ENCODE measurements at places on chromosomes 16 and 17.
A peak's percentile ranks its signal among the peaks of the same experiment; 100 is the strongest.

DNA sequence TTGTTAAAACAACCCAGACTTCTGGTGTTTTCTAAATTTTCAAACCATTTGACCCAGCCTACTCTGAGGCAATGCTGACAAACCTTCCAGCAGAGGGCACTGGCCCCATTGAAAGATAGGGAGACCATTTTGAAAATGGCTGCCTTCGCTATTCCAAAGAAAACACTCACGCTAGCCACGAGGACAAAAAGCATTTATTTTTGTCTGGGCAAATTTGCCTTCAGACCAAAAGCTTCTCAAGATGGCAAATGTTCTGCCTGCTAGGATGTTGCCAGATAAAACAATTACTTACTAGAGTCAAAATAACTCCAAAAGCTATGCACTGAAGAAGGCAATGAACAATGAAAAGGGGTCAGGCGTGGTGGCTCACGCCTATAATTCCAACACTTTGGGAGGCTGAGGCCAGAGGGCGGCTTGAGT is 296.7 kb upstream of the IRX5 start:
- peak; percentile 35 for DNase-seq

DNA sequence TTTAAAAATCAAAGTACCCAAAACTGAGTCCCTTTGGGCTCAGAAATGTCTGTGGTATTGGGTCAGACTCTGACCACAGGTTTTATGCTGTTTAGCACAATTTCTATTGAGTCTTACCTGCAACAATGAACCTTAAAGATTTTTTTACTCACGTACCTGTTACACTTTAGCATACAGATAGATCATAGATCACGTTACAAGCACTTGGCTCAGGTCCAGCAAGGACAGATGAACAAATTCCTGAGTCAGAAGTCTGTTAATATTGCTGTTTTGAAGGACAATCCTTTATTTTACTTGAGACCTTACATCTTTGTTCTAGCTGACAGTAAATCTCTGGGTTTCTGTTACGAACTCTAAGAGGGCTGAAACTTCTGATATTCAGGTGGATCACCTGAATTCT is 12.8 kb downstream of the SLC7A6OS start:
- DNase-seq = no peak

- DNase-seq = no peak
Measured at GRCh38 chr17:65370669-65371131, 190.7 kb downstream of the AXIN2 start.

- DNase-seq = no peak
Measured at GRCh38 chr17:48198950-48199541, 91.5 kb downstream of the SNX11 start.

DNA sequence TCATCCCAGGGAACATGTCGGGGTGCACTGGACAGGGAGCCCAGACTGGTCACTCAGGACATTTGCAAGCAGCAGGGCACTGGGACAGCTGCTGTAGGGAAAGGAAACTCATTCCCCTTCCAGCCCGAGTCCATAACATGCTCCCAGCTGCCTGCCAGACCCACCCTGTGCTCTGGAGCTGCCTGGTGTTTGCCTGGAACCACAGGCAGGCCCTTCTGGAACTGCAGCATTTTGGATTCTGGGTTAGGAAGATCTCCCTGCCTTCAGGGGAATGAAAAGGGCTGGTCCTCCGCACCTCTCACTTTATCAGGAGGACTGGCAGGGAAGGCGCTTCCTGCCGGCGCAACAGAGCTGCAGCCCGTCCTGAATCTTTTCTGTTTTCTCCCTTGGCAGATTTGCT is 41.2 kb downstream of the MEAK7 start:
- DNase-seq = no peak

GRCh38 chr16:87080571-87081167 is 236.5 kb downstream of the C16orf95 start:
- DNase-seq = no peak

DNA sequence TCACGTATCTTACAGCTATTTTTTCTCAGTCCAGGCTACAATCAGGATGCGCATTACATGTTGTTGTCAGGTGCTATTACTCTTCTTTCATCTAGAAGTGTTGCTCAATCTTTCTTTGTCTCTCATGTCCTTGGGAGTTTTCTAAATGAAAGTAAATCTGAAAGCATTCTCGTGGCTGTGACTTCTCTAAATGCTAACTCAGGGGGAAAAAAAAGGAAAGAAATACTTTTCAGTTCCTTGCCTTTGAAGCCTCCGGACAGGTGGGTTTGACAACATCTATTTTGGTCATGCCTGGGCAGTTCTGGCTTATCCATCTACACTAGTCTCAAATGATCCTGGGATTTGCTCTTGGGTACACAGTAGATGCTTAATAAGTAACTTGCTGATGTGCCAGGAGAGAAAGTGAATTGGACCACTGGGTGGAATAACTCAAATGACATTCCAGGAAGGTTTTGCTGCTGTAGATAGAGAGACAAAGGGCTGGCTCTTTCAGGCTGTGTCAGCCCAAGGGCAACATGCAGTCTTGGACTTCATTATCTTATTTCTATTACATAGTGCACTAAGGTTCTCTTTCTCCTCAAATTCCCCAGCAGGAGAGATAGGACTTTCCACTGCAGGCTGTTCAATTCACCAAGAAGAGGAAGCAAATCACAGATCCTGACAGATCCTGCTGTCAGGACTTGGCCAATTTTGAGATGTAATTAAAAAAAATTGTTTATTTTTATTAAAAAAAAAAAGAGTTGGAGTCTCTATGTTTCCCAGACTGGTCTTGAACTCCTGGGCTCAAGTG is 63.6 kb upstream of the NFAT5 start:
- DNase-seq = no peak

DNA sequence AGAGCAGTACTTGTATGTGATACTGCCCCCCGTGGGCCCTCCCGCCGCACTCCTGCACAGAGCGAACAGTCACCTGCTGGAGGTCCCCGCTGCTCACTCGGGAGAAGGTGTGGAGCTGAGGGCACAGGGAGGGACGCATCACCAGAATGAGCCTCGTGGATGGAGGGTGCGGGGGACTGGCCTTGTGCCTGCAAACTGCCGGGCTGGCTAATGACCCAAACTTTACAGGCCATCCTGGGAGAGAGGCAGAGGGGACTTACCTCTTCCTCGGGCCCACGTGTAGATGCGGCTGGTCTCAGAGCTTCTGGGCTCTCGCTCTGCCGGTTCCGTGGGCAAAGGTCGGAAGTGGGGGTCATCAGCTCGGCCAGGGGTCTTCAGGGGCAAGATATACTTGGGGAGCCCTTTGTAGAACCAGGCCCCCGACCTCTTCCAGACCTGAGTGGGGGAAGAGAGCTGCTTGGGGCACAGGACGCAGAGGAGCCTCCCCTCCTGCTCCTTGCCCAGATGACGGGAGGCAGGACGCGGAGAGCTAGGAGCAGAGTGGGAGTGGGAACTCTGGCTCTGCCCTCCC is 65.5 kb upstream of the DOC2B start:
- no peak for DNase-seq

DNA sequence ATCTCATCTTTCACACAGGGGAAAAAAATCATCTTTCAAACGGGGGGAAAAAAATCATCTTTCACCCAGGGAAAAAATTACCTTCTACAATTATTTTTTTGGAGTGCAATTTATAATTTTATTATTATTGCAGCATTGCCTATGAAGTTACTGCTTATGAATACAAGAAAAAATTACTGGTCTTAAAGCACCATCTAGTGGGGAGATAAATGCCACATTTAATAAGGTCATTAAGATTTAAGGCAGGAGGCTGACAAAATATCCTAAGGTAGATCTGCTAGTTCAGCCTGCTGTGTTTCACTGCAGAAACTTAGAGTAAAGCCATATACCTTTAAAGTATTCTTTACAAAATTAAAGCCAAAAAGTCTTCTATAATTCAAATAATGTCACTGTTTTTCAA is 13.7 kb downstream of the SHCBP1 start:
- no peak for DNase-seq

DNA sequence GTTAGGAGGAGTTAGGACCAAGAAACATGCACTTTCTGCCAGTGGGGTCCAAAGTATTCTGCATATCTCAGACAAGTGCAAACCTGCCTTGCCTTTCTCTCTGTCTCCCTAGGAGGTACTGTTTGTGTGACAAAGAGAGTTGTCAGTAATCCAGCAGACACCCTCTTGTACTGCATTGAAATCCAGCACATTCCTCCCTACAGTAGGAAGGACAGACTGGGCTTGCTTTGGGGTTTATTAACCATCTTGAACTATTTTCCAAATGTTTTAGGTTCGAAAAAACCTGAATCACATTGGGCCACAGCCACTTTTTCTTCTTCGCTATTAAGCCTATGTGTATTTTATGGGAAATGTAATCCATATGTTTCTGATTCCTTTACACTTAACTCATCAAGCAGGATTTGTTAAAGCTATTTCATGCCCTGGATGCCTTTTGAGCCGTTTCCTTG is 204.2 kb upstream of the KCNJ16 start:
- DNase-seq = no peak

DNA sequence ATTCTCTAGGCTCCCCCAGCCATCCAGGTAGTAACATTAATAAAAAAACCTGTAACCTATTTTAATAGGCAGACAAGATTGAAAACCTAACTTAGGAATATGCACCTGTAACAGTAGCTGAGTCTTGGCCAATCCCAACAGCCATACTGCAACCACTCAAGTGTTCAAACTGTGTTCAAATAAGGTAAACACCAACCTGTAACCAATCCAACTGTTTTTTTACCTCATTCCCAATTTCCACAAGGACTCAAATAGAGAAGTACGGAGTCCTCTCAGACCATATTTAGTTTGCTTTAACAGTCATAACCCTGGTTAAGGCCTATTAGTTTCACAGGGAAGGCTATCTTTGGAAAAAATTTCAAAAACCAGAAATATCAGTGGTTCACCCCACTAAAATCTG is 40.4 kb upstream of the NOS2 start:
- DNase-seq = no peak

- no peak for DNase-seq
Measured at GRCh38 chr16:69417520-69418199, 6.8 kb upstream of the CYB5B start.

GRCh38 chr17:68353111-68353521 is 61.8 kb downstream of the ARSG start:
- no peak for DNase-seq
